ENCODE measurements at places on chromosomes 3 and 15.

- no peak for DNase-seq
Observed at GRCh38 chr3:46849686-46850467, 13.4 kb downstream of the MYL3 start.

DNA sequence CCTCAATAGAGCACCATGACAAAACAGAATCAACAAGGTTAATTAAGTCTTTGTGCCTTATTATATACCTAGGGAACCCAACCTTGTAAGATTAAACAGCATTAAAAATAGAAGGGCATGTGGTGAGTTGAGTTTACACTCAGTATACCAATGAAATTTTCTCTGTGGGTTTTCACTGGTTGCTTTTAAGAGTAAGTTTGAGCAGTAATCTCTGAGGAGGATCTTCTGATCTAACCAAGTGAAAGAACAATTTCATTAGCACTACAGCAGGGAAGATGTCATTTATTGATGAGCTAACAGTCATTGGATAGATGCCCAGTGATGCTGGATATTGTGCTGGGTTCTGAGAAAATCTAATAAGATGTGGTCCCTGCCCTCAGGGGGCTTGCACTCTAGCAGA is 26.9 kb upstream of the AKAP13 start:
- DNase-seq: no peak

- no peak for DNase-seq
Observed at GRCh38 chr3:13715167-13715954, 164.5 kb downstream of the WNT7A start.

GRCh38 chr15:69025320-69025719 is 10.8 kb downstream of the NOX5 start:
- no peak for DNase-seq

DNA sequence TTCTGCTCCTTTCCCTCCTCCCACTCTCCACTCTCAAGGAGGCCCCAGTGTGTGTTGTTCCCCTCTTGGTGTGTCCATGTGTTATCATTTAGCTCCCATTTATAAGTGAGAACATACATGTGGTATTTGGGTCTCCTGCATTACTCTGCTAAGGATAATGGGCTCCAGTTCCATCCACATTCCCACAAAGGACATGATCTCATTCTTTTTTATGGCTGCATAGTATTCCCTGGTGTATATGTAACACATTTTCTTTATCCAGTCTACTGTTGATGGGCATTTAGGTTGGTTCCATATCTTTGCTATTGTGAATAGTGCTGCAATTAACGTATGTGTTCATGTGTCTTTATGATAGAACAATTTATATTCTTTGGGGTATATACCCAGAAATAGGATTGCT is 144.0 kb upstream of the MEF2A start:
- no peak for DNase-seq

- no peak for DNase-seq
Observed at GRCh38 chr3:173920386-173920785, 522.8 kb downstream of the NLGN1 start.

Measured in GOT3 (cell line).